ENCODE measurements at places on chromosomes 16 and 17.

DNA sequence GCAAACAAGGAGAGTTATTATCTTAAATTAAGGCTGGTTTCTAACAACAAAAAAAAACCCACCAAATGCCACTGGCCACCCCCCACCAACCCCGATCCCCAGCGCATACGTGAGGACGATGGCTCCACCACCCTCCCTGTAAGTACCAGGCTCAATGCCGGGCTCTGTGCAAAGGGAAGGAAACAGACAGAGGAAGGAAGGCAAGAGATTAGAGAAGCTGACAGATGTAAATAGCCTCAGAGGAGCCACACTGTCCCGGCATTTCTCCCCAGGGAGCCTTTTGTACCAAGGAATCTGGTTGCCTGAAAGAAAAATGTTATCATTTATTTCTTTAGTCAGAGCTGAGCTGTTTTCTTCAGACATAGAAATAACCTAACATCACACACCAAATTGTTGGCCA lies 13.1 kb downstream of the SOST start:
- DNase-seq, result no peak

DNA sequence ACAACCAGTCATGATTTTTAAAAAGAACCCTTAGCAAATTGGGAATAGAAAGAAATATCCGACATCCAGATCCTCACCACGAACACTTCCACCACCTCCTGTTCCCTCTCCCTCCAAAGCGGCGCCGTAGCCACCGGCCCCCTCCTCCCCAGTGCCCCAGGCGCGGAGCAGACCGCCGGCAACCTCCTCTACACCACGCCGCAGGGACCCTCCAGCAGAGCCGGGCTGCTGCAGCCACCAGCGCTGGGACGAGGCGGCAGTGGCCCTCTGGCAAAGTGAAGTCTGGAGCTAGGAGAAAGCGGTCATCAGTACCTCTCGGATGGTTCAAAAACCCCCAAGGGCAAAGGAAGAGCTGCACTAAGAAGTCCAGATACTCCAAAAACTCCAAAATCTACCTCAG lies 41.4 kb upstream of the SLFN13 start:
- no peak for DNase-seq

DNA sequence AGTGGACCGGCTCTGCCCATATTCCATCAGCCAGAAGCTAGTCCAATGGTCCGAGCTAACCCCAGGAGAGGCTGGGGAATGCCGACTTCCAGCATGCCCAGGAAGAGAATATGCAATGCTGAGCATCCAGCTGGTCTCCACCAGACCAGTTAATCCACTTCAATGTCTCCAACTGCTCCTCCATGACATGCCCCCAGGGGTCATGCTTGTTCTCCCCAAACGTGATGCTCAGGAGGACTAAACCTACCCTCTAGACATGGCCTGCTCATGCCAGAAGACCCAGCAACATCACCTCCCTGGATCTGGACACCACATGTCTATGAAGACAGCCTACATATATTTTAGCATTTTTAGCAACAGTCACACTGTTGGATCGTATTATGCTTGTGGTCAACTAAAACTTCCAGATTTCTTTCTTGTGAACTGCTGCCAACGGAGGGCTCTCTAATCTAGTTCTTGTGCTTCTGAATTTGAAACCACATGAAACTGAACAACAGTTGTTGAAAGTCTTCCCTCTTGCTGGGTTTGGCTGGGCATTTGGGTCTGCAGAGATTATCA lies 245.1 kb downstream of the SOX9 start:
- DNase-seq, result no peak

DNA sequence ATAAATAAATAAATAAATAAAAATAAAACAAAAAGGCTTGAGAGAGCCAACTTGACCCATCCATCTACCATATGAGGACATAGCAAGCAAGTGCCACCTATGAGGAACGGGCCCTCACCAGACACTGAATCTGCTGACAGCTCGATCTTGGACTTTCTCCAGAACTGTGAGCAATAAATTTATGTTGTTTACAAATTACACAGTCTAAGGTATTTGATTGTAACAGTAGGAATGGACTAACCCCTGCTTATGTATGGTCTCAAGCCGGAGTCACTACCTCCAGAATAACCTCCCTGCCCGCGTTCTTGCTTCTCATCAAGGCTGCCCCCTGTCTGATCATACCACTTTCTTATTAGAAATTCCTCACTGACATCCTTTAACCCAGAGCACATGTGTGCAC lies 9.9 kb downstream of the SLC5A11 start:
- DNase-seq, result no peak

- DNase-seq, result no peak
Observed at GRCh38 chr17:66789093-66789492, 45.8 kb upstream of the CACNG5 start.

DNA sequence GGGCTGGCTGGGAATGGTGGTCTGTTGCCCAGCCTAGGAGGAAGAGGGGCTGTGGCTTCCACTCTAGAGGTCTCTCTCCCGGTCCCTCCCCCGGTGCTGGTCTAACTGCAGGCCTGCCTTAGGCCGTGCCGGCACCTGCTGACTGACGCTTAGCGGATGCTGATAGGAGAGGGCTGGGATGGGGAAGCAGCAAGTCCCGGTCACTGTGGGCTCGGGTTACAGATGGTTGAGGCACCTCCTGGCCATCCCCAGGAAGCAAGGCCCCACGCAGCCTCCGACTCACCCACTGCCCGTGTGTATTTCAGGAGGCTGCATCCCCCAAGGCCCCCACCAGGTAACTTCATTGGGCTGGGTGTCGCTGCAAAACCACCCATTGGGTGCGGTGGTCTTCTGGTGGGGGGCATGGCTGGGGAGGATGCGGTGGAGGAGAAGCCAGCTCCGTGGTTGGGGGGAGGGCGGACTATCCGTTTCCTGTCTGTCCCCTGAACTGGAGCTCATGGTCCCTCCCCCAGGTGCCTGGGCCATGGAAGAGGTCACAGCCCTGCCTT lies 278.9 kb downstream of the SEC14L1 start:
- DNase-seq, result no peak

DNA sequence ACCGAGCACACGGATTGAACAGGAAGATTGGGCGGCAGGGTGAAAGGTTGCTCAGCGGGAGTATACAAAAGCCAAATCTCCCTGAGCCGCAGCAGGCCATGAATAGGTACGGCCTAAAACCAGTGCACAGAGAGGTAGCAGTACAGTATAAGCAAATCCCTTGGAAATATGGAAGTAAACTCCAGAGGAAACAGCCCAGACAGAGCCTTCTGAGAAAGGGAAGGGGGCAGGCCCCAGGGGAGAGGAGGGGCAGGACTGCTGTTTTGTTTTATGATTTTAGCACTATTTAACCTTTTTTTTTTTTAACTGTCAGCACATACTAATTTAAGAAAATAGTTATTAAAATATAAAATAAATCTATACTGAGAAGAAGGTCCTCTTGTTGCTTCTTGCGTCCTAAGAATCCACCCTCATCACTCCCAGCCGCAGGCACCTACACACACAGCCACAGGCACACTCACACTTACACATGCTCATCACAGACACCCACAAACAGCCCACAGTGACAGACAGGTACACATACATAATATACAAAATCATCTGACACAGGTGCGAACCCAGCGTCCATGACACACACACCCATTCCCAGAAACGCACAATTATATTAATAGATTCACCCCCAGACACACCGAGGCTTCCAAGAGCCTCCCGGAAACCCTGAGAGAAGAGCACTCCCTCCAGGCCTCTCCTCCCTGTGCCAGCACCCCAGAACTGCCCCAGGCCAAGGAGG lies 12.8 kb downstream of the PLXDC1 start:
- no peak for DNase-seq

GRCh38 chr17:4938688-4939545 lies 929 bp downstream of the SLC25A11 start:
- DNase-seq, result no peak

DNA sequence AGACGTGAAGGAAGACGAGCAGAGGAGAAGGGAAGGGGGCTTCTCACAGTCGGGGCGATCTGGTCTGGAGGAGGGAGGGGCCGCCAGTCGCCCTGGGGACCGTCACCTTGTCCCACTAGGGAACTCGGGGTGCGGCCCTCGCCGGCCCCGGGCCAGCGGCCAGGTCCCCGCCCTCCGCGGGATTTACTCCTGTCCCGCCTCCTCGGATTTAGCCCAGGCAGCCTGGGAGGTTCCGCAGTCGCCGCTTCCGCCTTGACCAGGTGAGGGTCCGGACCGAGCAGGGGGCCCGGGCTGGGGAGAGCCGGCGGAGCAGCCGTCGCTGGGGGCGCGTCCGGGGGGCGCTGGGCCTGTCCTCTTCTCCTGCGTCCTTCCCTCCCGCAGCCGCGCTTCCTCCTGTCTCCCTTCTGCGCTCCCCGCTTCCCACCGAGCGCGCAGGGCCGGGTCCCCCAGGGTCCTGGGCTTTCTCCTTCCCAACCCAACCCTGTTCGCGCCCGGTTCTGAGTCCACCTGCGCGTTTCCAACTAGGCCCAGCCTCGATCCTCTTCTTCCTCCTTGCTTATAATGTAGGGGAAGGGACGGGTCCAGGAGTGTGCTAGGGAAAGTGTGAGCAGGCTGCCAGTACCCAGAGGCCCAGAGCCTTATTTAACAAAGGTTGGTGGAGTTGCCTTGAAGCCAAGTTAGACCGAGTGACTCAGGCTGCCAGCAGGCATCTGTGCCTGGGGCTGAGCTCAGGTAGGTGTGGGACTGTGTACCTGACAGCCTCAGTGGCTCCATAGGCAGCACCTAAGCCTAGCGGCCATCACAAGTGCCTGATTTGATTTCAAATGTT lies at the start of gene TNK1:
TSS of gene TNK1 (plus strand) at position 235 of the 829 bp plus-strand sequence. CDS start 1,838 bp downstream, outside the sequence.
- no peak for DNase-seq

- no peak for DNase-seq
Observed at GRCh38 chr16:90023078-90023447, 3.8 kb upstream of the DBNDD1 start.

GRCh38 chr16:53707671-53708070 lies 3.7 kb downstream of the FTO start:
- no peak for DNase-seq

- DNase-seq, result peak; percentile 64
Observed at GRCh38 chr17:40516581-40517285, 15.3 kb upstream of the TNS4 start.

- peak; percentile 64 for DNase-seq
Observed at GRCh38 chr16:73434621-73435020, 386.7 kb upstream of the ZFHX3 start.

DNA sequence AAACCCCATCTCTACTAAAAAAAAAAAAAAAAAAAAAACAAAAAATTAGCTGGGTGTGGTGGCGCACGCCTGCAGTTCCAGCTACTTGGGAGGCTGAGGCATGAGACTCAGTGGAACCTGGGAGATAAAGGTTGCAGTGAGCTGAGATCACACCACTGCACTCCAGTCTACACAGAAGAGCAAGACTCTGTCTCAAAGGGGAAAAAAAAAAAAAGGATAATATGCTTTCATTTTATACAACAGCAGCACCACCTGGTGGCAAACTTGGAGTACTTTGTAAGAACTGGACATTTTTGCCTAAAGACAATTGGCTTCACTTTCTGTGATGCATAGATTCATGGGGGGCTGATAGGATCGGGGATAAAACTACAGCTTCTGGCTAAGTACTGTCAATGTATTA lies 8.5 kb downstream of the CHTF8 start:
- DNase-seq, result no peak
